ENCODE measurements at places on chromosomes 1 and 21. TPM values are rescaled to one million over a fixed set of nuclear protein-coding genes. Genes with fewer than 3 reads are reported as not detected.

Gene NBPF4
- not detected for total RNA-seq

Gene TDRD5
- total RNA-seq: not detected

Gene LCE2B
- not detected for total RNA-seq

Gene MROH7
- 0.68 TPM for total RNA-seq

Gene LDLRAD2
- 0.10 TPM for total RNA-seq

Gene RALGPS2
- total RNA-seq: 31.3 TPM

Gene DNALI1
- 11.5 TPM for total RNA-seq

DNA sequence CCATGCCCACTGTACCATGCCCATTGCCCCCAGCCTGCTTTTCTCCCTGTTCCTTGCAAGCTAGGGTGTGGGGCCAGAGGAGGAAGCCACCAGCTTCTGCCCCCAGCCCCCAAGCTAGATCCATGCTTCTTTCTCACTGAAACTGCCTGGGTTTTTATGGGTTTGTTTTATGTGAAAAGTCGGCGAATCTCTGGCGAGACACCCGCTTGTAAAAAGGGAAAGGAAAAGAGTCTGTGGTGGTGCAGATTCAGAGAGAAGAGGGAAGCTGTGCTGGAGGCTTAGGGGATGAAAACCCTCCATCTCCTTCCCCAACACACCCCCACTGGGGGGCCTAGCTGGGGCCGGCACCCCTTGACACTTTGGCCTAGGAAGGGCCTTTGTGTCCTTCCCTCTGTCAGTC is 26.2 kb downstream of the GRHL3 start:
- H3K4me3 ChIP-seq: no peak overlapping the region
- DNase-seq: peak; percentile 31
- H3K27me3 ChIP-seq: no peaks in the 10 kb centered on the region
- H3K36me3 ChIP-seq: no peaks in the 10 kb centered on the region

DNA sequence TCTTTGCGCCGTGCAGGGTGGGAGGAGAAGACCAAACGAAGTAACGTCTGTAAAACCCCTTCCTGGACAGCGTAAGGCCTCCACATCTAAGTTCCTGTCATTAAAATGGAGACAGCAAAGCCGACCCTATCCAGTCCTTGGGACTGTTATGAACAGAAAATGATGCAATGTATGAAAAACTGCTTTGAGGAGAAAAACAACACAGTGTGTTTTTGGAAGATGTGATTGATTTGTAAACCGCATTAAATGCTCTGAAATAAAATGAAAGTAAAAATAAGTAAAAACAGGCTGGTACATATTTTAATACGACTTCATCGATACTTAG is 827 bp upstream of the URB1 start:
- no peaks in the 10 kb centered on the region for H3K36me3 ChIP-seq
- peaks cover 4% of the 10 kb centered on the region for H3K27me3 ChIP-seq
- no peak overlapping the region for H3K27ac ChIP-seq
- H3K4me1 ChIP-seq: peaks cover 7% of the 10 kb centered on the region

DNA sequence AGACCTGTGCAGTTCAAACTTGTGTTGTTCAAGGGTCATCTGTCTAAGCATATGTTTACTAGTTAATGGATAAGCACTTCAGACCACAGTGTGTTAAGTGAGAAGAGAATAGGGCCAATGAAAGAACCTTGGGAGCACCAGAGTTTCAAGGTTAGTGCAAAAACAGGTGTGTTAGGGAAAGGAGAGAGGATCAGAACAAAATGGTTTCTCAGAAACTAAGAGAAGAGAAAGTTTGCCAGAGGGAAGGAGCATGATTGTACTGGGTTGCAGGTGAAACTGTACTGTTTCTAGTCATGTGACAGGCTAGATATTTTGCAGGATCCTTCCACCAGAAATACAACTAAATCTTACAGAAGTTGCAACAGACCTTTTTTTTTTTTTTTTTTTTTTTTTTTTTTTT is 23.3 kb downstream of the RPRD2 start:
- no peaks in the 10 kb centered on the region for H3K27me3 ChIP-seq
- DNase-seq: peak; percentile 31
- peak overlapping the region; percentile 75 for H3K27ac ChIP-seq
- no peaks in the 10 kb centered on the region for H3K36me3 ChIP-seq
- H3K4me3 ChIP-seq: no peak overlapping the region
- peaks cover 19% of the 10 kb centered on the region for H3K4me1 ChIP-seq

GRCh38 chr1:117567435-117567834 is 38.4 kb upstream of the TENT5C start:
- no peak overlapping the region for H3K4me3 ChIP-seq
- H3K36me3 ChIP-seq: no peaks in the 10 kb centered on the region
- H3K27ac ChIP-seq: no peak overlapping the region
- H3K4me1 ChIP-seq: peaks cover 14% of the 10 kb centered on the region
- DNase-seq: no peak

DNA sequence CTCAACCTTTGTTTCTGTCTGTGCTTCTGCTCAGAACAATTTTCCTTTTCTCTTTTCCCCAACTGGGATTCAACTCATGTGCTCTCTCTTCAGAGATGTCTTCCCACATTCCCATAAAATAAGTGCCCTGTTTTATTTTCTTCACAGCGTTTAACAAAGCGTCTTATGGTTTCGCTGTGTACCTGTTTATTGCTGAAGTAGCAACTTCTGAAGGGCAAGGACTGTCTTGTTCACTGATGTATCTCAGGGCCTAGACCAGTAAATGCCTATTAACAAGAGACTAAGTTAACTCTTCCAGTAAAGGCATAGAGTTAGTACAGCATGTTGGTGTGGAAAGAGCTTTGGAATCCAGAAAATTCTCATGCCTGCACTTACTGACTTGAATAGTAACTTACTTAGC is 42.9 kb upstream of the MPZL1 start:
- DNase-seq: no peak
- no peaks in the 10 kb centered on the region for H3K36me3 ChIP-seq
- no peaks in the 10 kb centered on the region for H3K27me3 ChIP-seq
- no peak overlapping the region for H3K27ac ChIP-seq
- H3K4me1 ChIP-seq: no peaks in the 10 kb centered on the region

Data from hepatocyte (in vitro differentiated cells).